Activated T-helper 1 cell treated with anti-CD3 and anti-CD28 coated beads, Interleukin-12 subunit alpha, Interleukin-12 subunit beta, Interleukin-2, Interleukin-4 antibody, amounts not matched to agents 30 ng/mL and 10 ng/mL and 1 ng/mL, durations not matched to agents 14 hours and 24 hours and 36 hours (primary cell): ENCODE measurements at places on chromosomes 3 and 15. TPM values are rescaled to one million over a fixed set of nuclear protein-coding genes. Genes with fewer than 3 reads are reported as not detected.

LXN gene
- total RNA-seq, result 16.4 and 17.7 TPM in 2 replicates

TMEM212 gene
- total RNA-seq, result not detected in 2 replicates

DAZL gene
- total RNA-seq, result 0.10 TPM in 2 replicates

LMCD1 gene
- total RNA-seq, result 0.52 and 0.83 TPM in 2 replicates

LRRC34 gene
- total RNA-seq, result 2.8 and 2.9 TPM in 2 replicates

SERPINI2 gene
- not detected in 2 replicates for total RNA-seq

RPLP1 gene
- total RNA-seq, result 1,633 and 1,710 TPM in 2 replicates

GRCh38 chr3:54917862-54918261 lies 10.0 kb downstream of the LRTM1 start:
- no peak for DNase-seq

DNA sequence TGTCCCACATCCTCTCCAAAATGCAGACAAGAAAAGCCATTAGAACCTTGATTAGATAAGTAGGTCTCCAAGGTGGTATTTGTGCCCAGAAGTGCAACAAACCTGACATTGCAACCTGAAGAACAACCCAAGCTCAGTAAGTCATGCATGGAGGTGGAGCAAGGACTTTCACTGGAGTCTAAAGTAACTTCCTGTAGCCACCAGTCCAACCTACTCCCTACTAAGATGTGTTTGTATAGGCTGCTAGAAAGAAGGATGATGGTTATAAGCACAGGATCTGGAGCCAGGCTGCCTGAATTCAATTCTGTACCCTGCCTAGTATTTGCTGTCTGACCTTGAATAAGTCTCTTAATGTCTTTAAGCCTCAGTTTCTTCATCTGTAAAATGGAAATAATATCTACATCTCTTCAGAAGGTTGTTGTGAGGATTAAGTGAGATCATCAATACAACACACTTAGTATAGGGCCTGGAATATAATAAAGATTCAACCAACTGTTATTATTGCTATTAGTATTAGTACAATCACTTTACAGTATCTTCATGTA lies 32.3 kb downstream of the HDC start:
- no peak for DNase-seq

- no peak for DNase-seq
Observed at GRCh38 chr3:186976837-186977750, 46.8 kb downstream of the ST6GAL1 start.

- DNase-seq, result no peak
Observed at GRCh38 chr15:101451266-101451799, 38.2 kb downstream of the PCSK6 start.

- DNase-seq, result no peak
Observed at GRCh38 chr3:16365491-16366128, 100.6 kb downstream of the OXNAD1 start.

- DNase-seq, result no peak
Observed at GRCh38 chr15:84836844-84837243, 19.7 kb downstream of the ALPK3 start.

DNA sequence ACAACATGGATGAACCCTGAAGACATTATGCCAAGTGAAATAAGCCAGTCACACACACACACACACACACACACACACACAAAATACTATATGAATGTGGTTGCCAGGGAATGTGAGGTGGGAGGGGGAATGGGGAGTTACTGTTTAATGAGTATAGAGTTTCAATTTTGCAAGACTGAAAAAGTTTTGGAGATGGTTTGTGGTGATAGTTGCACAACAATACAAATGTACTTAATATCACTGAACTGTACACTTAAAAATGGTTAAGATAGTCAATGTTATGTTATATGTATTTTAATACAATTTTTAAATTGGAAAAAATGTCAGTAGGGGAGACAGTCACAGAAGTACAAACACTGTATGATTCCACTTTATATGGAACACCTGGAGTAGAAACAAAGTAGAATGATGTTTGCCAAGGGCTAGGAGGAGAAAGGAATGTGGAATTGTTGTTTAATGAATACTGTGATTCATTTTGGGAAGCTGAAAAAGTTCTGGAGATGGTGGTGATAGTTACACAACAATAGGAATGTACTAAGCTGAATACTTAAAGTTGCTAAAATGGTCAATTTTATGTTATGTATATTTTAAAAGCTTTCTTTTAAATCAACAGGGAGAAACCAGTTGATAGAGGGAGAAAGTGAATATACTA lies 76.6 kb downstream of the RPL39L start:
- DNase-seq, result no peak

DNA sequence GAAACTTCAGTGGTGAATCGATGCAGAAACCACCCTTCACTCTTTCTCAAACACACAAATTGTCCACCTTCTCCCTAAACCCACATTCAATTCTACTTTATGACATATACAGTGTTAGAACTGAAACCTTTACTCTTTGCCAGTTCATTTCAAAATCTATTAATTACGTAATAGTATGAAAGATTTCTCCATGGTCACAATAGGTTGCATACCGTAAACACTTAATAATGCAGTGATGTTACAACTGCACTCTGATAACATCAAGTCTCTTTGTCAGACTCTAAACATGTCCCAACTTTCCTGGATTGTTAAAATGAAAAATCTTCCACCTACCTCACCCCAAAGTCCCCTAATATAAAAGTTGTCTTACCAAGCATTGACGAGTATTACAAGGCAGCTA lies 111.8 kb upstream of the PROK2 start:
- DNase-seq, result no peak
